ENCODE measurements at places on chromosomes 1 and 21.
A peak's percentile ranks its signal among the peaks of the same experiment; 100 is the strongest.

DNA sequence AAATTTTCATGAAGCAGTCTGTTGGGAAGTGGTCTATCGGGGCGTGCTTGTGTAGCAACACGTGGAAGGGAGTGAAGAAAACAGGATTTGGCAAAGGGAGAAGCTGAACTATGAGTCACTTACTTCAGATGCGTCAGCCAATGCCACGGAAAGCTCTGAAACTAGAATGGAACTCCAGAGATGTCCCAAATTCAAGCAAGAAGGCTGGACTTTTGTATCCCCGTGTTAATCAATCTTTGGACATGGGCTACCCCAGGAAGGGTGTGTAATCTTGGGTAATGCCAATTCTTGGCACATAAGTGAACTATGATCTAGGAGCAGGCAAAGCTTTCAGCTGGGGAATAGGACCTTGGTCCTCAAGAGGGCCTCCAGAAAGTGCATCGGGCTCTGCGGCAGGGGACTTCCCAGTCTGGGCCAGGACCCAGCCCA lies 102.6 kb downstream of the ADSS2 start:
- DNase-seq = no peak

GRCh38 chr1:12179111-12179519 lies 12.3 kb downstream of the TNFRSF1B start:
- DNase-seq = no peak

- no peak for DNase-seq
These were observed 21.1 kb downstream of the GLUL start for GRCh38 chr1:182370532-182370931.

GRCh38 chr21:45599146-45599581 lies 44.4 kb upstream of the PCBP3 start:
- no peak for DNase-seq

DNA sequence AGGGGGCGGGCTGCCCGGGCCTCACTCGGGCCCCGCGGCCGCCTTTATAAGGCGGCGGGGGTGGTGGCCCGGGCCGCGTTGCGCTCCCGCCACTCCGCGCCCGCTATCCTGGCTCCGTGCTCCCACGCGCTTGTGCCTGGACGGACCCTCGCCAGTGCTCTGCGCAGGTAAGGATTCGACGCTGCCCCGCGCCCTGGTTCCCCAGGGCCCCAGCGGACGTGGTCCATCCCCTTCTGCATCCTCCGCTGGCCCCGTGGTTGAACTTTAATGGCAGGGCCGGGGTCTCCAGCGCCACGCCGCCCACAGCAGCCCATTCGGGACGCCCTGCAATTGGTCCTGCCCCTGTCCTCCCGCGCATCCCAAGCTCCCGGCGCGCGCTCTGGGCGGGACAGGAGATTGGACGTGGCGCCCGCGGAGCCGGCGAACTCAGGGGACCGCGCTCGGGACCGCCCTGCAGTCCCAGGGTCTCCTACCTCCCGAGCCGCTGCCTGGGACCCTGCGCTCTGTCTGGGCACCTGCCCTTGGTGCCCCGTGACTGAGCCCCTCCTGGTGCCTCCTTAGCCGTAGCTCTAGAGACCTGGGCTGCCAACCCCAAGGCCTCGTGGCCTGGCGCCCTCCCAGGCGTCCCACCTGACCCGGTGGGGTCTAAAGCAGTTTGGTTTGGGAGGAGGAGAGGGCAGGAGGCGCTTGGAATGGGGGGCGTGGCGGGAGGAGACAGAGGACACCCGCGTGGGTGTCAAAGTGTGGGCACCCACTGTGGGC lies at the start of gene ALPL:
Gene ALPL (plus strand): TSS at position 73 of the 762 bp plus-strand sequence. CDS start 44,659 bp downstream, outside the sequence.
- DNase-seq = no peak

DNA sequence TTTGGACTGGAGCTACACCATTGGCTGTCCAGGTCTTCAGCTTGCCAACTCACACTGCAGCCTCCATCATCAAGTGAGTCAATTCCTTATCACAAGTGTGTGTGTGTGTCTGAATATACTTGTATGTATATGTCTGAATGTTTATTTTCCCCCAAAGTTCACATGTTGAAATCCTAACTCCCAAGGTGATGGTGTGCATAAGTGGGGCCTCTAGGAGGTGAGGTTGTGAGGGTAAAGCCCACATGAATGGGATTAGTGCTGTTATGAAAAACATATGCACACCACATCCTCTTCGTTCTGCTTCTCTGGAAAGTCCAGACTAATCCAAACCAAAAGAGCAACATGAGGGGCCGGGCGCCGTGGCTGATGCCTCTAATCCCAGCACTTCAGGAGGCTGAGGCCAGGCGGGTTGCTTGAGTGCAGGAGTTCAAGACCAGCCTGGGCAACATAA lies 48.7 kb upstream of the LBR start:
- DNase-seq = no peak

DNA sequence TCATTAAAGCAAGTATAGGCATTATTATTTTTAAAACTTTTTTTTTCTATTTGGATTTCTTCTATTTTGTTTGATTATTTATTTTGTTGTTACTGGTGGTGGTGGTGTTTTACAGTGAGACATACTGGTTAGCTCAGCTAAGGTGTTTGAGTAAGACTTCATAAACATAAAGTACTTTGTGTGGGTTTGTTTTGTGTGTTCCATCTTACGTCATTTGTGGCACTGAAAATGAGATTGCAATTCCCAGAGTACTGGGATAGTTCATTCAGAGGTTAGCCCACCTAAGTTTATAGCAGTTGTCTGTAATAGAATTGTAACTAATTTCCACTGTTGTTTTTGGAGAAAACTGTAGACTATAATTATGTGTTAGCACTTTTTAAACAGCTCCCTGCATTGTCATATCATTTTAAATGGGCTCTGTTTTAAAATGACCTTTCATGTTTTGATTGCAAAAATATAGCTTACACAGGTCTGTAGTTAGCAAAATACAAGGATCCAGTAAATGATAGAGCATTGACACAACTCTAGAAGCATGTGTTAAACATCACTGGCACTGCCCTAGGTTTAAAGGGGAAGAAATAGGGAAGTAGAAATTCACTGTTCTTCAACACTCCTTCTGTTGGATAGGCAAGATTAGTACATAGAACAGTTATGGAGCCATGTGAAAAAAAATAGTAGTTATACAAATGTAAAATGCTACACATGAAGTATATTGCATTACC lies 171.7 kb downstream of the NFIA start:
- no peak for DNase-seq

DNA sequence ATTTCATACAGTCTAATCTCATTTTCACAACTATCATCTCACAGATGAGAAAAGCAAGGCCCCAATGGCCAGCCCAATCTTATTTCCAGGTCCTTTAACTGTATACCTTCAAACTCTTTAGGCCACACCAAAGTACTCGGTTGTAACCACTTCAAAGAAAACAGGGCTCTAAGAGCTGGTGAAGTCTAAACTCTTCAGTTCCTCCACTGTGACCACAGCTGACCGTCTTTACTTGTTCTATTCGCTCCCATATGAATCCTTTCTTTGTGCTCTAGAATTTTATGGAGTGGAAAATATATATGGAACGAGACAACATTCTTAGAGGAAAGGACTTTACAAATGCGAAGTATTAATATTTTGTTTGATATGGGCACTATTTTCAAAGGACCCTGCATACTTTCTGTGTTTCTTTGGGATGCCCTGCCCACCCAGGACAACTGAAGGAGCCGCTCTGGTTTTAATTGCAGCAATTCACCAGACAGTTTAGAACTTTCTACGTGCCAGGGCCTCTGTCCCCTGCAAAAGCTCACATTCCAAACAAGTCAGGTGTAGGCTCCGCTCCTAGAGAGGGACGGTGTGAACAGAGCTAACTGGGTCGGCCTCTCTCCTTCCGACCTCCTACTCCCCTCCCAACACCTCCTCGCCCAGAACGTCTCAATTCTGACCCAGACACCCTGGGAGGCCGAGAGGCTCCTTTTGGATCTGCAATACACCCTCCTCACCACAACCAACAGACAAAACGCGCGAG lies 15.7 kb downstream of the IER5 start:
- DNase-seq = no peak

DNA sequence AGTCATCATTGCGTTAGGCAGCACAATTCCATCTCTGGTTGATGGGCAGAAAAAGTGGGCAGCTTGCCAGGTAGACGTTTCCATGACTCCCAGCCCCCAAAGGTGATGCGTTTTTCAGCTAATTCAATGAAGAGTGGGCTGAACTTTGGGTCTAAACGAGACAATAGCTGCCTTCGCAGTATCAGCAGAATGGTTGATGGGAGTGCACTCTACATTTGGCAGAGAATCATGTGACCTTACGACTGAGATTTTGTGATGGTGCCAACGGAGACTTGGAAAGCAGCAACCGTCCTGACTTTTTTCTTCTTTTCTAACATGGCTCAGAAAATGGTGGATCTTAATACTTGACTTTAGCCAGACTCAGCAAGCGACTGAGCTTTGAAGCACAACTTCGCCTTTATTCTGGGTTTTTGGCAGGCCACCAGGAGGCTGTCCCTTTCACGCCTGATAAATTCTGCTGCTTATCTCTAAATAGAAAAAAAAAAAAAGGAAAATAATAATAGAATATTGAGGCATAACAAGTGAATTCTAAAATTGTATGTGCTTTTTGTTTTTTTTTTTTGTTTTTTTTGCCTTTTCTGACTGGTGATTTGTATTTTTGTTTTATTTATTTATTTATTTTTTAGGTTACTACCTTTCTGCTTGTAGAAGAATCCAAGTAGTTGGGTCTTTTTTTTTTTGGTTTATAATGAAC lies 804.8 kb downstream of the USP25 start:
- DNase-seq = peak; percentile 90

DNA sequence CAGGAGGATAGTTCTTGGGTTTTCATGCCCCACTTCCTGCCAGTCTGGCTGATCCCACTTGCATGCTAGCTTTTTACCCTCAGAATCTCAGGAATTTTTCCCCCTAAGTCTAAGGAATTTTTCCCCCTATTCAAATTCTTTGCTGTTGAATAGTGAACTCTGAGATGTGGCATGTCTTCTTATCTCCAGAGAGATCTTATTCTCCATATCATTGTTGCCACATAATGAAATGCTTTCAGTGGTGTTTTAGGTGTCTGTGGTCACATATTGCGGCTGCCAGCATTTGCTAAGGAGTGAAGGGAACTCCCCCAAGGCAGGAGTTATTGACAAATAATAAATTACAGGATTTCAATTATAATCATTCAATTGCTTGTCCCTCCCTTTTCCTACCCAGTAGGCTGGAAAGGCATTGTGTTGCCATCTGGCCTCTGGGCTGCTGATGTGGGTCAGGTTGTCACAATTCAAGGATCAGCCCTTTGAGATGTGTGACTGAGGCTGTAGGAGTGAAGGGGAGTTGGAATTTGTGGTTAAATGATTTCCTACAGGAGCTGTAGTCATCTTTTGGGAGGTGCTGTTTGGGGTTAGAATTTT lies 3.9 kb upstream of the FLG start:
- DNase-seq = no peak

DNA sequence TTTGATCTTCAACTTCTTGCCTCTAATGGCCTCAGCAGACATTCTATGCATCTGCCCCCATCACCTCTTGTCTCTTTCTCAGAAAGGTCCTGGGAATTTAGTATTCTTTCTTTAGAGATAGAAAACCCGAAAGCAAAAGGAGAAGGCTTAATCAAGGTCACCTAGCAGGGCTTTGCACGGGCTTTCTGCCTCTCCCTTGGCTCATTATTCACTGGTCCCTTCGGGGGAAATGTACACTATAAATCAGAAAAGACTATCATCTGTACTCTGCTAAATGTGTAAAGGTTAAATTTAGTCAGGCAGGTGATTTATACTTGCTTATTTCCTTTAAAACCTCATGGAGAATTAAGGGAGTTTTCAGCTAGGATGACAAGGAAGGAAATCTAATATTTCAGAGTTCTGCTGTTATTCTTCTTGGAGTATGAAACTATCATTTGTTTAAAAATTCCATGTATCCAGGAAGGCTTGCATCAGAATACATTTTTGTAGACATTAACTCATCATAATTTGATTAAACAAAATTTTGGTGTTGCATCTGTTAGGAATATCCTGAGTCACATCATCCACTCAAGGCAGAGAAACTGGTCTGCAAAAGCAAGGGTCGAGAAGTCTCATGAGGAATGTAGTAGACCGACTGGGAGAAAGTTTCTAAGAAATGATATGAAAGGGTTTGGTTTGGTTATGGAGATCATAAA lies 124.6 kb downstream of the GABPA start:
- no peak for DNase-seq

DNA sequence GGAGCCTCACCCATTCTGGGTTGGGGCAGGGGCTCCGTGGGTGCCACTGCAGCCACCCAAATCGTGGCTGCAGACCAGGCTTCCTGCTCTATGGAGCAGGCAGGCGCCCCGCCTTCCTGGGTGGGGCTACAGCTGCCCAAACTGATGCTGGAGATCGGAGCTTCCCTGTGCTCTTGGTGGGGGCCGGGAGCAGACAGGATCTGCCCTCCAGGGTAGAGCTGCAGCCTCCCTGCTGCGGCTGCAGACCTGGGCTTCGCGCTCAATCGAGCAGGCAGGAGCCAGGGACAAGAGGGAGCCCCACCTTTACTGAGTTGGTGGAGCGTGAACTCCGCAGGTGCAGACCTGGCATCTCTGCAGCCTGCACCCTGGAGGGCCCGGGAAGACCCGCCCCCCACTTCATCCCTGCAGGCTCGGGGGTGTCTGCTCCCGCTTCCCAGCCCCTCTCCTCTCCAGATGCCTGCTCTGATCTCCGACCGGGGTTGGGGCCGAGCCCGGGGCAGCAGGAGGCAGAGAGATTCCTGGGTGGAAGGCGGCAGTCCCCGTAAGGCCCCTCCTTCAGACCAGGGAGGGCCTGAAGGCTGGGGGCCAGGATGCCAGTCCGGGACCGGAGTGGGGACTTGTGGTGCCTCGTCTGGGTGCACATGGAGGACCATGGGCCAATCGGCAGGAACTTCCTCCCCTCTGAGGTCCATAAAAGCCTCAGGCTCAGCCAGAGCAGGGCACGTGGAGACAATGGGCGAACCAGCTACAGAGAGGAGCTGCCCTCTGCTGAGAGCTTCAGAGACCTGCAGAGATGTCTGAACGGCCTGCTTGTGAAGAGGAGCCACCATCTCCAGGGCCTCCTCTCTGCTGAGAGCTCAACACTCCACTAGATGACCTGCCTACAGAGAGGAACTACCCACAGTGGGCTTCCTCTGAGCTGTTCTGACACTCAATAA lies 359.3 kb downstream of the SMYD3 start:
- no peak for DNase-seq

- no peak for DNase-seq
These were observed 51.2 kb downstream of the DIPK1A start for GRCh38 chr1:92910081-92910480.

- DNase-seq = peak; percentile 62
These were observed 749 bp downstream of the IBA57 start for GRCh38 chr1:228166170-228166936.

DNA sequence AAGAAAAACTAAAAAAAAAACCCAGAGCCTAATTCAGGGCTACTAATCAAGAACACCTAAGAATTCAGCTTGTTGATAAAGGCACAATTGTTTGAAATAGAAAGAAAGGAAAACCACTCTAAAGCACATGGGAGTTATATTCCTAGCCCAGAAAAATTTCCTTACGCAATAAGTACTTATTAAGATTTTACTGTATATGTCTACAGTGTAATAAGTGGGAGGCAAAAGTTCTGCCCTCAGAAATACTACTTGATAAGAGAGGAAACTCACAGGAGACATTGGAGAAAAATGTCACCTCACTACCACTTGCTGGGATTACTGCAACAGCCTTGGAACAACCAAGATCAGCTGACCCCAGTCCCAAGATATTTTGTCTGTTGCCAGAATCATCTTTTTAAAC lies 66.1 kb downstream of the IARS2 start:
- no peak for DNase-seq

GRCh38 chr1:78691995-78692747 lies 42.5 kb downstream of the IFI44 start:
- DNase-seq = no peak

All from hindlimb muscle (tissue), 1 donor.